ENCODE measurements at places on chromosomes 7 and 10.

DNA sequence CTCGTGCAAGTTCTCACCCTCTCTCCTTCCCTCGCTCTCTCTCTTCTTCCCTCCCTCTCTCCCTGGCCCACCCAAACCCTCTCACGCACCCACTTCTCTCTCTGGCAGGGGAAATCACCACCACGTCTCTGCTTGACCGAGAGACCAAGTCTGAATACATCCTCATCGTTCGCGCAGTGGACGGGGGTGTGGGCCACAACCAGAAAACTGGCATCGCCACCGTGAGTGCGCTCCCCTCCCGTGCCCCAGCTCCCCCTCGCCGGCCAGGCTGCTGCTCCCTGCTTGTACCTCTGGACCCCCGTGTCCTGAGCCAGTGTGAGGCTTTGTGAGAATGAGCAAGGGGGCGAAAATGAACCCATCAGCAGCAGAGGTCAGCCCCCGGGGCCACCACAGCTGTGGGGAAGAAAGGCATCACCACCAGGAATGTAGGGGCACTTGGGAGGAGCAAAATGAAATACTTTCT lies 25.5 kb downstream of the C10orf105 start:
- no peak for DNase-seq

GRCh38 chr10:16820421-16820820 lies 3.2 kb upstream of the RSU1 start:
- DNase-seq, result no peak

DNA sequence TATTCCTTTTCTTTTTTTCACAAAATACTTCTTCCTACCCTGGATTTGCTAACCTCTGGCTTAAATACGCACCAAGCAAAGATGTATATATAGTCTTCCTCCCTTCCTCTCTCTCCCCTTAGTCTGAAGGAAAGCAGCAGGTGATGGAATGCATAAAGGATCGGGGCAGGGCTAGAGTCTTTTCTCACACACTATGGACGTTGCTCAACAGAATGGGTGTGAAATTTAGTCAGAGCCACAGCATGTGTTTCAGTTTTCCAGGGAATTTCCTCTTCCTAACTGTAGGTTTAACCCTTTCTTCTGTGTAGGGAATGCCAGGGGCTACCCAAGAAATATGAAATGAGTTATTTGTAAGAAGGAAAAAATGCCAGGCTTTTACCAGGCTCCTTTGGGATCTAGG lies 71.4 kb upstream of the NFKB2 start:
- no peak for DNase-seq

DNA sequence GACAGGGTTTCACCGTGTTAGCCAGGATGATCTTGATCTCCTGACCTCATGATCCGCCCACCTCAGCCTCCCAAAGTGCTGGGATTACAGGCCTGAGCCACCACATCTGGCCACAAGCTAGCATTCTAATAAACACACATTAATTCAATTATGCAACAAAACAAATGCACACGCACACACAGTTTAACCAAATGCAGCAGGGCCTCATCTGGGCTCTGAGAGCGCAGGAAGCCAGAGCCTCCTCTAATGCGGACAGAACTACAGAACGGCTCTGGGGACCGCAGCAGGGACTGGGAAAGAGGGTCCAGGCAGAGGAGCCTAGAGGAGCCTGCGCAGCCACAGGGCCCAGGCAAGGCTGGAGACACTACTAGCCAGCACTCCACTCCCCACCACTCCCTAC lies 3.8 kb downstream of the MAD1L1 start:
- DNase-seq, result no peak

- DNase-seq, result no peak
These were observed 212.7 kb upstream of the IGFBP3 start for GRCh38 chr7:46133751-46134150.

DNA sequence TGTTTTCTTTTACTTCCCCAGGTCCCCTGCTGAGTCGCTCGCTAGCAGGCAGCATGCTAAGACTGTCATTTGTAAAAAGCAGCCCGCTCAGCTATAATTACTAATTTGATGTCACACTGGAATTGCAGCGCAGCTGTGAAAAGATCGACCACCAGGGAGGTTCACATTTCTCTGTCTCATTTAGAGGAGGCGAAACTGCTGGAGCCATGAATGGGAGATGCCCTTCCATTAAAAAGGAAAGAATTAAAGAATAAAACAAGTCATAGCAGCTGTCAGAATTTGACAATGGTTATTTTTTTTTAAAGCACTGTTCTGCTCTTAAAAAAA lies 153.5 kb downstream of the PIP4K2A start:
- no peak for DNase-seq

GRCh38 chr10:51097546-51097945 lies 23.3 kb downstream of the PRKG1 start:
- no peak for DNase-seq

- no peak for DNase-seq
These were observed 88.5 kb downstream of the MDFIC start for GRCh38 chr7:115010441-115010820.

DNA sequence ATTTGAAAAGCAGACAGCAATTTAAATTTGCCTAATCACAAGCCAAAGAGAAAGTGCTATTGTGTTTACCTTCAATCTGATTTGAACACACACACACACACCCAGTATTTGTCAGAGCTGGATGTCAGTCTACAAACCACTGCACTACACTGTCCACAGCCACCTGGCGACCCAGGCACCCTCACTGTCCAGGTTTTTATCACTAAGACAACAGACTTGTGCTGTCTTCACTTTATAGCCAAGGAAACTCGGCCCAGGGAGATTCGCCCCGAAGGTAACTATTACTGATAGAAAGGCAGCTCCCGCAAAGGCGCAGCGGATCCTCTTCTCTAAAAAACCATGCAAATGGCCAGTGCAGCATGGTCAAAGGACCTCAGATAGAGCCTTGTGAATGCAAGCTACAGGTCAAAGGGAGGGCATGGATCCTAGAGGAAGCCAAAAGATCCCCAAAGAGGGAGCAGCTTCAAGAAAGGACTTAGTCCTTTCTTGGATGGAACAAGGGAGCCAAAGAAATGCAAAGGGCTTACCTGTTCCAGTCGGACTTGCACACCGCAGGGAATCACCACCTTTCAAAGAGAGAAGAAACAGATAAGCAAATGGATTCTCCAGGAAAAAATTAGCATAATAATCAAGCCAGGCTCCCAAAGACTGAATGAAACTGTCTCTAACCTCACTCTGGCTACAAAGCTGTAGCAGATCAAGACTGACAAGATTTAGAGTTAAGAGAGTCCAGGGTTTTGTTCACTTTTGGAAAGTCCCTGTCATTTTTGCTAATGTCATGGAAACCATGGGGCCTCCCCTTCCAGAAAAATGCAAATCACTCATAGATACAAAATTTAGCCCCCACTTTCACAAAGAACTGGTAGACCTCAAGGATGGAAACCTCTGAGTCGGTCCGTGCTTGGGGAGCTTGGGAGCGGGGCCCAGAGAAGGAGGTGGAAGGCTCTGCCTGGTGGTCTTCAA lies 101.1 kb downstream of the TNS3 start:
- no peak for DNase-seq

DNA sequence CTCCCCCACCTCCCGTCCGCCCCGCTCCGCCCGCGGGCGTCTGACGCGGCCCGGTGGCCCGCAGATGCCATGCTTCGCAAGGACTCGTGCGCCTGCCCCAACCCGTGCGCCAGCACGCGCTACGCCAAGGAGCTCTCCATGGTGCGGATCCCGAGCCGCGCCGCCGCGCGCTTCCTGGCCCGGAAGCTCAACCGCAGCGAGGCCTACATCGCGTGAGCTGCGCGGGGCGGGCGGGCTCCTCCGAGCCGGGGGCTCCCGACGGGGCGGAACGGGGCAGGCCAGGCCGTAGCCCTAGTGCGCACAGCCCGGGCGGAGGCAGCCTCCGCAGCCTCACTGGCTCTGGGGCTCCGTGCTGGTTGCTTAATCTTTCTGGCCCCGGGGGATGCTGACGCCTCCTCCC lies 2.8 kb downstream of the ASIC3 start:
- DNase-seq, result no peak
